ENCODE measurements at places on chromosomes 16 and 17.
A peak's percentile ranks its signal among the peaks of the same experiment; 100 is the strongest.

GRCh38 chr17:49180998-49181635 lies 29.3 kb downstream of the GNGT2 start:
- no peak for DNase-seq

- peak; percentile 86 for DNase-seq
These were observed 94.0 kb downstream of the SKAP1 start for GRCh38 chr17:48335858-48336500.

- no peak for DNase-seq
These were observed 40.1 kb upstream of the AMZ2 start for GRCh38 chr17:68207651-68208253.

DNA sequence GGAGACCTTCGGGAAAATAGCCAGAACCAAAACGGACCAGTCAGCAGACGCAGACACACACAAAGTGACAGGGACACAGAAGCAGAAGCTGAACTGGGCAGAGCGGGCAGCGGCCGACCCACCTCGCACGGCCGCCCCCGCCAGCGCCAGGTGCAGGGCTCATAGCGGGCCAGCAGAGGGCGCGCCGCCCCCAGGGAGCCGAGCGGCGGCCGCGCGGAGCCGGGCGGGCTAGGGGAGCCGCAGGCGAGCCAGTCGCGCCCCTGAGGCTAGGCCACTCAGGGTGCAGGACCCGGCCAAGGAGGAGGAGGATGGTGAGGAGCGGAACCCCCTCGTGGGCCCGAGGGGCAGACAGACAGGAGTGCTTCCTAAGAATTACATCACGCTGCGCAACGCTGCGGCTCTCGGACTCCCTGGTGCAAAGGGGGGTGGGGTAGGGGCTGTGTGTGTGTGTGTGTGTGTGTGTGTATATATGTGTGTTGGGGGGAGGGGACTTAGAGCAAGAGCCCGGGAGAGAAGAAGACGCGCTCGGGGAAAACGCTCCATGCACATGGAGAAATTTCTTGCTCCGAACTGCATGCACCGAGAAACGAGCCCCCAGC lies 913 bp upstream of the NOG start:
- peak; percentile 69 for DNase-seq

- peak; percentile 67 for DNase-seq
These were observed 10.0 kb upstream of the C1QTNF8 start for GRCh38 chr16:1105888-1106620.

DNA sequence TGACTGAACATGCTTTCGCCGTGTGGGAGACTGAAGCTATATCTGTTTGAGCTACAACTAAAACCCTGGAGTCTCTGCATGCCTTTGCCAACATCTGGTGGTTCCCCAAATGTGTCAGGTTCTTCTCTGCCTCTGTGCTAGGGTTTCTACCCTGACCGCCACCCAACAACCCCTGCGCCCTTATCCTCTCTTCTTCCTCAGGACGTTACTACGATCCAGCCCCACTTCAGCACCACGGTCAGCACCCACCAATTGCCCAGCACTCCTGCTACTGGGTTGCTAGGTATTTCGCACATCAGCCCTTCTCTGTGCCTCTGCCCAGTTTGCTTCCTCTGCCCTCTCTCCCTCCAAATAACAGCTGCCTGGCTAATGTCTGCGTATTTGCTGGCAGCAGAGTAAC lies 106.3 kb upstream of the HSBP1 start:
- peak; percentile 58 for DNase-seq

- DNase-seq: no peak
These were observed 156.4 kb downstream of the SNX29 start for GRCh38 chr16:12132850-12133440.

DNA sequence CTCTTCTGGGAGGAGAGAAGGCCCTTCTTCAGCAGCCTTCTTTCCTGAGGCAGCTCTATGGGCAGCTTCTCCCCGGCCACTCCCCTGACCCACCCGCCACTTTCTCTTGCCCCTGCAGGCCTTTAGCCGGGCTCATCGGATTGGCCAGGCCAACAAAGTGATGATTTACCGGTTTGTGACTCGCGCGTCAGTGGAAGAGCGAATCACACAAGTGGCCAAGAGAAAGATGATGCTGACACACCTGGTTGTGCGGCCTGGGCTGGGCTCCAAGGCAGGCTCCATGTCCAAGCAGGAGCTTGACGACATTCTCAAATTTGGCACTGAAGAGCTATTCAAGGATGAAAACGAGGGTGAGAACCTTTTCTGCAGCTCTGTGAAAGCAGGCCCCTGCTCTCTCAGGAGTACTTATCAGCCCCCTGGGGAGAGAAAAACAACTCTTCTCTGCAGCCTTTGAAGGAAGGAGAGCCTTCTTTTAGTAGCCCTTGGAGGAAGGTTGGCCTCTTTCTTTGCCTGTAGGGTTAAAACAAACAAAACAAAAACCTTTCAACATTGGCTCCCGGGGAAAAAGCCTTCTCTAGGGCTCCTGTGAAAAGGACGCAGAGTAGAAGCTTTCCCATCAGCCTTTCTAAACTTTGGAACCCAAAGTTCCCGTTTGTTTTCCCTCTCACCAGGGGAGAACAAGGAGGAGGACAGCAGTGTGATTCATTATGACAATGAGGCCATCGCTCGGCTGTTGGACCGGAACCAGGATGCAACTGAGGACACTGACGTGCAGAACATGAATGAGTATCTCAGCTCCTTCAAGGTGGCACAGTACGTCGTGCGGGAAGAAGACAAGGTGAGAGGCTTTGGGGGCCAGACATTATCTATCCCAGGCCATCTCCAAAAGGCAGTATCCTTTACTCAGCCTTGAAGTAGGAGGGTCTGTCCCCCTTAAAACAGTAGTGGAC lies 12.7 kb downstream of the RNF227 start:
- DNase-seq: no peak

DNA sequence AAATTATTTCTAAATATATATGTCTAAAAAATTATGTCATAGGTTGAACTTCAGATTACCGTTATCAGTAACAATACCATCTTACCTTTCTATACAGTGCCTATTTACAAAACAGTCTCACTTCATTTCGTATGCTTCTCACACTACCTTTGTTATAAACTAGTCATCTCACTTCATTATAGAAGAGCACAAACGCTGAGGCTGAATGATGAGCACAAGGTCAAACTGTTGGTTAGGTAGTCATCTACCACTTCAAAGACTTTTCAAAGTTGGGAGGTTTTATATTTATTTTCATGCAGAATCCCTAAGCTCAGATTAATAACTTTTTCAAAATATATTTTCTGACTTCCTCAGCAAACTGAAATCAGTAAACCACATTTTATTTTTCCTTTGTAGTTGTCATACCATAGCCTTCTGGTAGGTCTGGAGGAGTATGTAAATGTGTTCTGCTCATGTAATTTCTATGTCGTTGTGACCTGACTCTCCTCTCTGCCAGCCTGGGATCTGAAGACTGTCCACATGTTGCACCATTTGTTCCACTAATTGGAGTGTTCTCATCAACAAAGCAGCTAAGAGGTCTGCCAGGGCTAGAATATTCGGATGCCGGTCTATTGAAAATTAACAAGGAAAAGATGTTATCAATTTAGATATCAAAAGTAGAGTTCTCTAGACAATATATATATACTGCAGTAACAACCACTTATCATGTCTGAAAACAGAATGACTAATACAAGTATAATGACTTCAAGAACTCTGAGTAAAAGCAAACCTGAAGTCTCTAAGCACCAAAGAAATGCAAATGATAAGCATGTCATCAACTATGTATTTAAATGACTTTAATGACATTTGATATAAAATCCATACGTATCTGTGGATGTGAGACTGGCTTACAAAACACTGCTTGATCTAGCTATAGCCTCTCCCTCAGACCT lies 73.9 kb downstream of the CEP95 start:
- no peak for DNase-seq

Data from OCI-M1 (cell line).